ENCODE measurements at places on chromosomes 6 and 20.

GRCh38 chr6:43966853-43967718 is 160.2 kb downstream of the MRPL14 start:
- DNase-seq: no peak

DNA sequence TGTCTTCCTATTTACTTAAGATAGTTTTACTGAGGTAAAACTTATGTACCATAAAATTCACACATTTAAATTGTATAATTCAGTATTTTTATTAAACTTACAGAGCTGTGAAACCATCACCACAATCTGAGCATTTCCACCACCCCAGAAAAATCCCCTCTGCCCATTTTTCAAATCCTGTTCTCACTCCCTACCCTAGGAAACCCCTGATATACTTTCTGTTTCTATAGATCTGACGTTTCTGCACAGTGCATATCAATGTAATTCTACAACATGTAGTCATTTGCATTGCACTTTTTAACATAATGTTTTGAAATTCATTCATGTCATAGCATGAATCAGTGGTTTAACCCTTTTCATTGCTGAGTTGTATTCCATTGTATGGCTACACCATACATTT is 96.7 kb upstream of the OPRM1 start:
- DNase-seq: no peak

GRCh38 chr20:47311967-47312681 is 44.4 kb downstream of the ZMYND8 start:
- DNase-seq: no peak

DNA sequence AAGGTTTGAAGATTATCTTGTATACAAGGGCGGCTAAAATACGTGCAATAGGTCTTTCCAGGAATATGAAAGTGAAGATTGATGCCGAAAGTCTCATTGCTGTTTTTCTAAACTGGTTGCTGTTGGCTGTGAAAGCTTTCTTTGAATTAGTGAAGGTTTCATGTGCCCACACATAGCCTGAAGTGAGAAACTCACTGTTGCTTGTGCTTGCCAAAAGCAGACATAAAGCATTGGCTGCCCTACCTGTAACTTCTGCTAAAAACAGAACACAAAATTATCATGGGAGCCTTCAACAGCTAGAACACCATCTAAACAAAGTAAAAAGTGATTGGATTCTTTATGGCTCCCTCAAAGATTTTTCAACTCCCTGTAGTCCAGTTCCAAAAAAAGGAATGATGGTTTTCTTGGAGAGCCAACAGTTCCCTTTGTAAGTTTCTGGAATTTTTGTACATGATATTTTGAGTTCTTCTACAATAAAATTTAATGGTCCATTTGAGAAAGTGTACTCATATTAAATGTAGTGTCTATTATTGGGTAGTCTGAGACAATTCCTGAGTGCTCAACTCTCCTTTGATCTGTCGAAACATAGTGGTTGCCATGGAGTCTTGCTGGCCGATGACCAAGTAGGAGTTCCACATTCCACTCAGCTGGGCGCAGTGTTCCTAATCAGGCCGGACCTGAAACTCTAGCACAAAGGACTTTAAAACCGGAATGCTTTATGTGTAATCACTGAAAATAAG is 68.5 kb downstream of the PLEKHG1 start:
- peak; percentile 98 for DNase-seq

- DNase-seq: no peak
Measured at GRCh38 chr20:63167918-63168520, 47.9 kb downstream of the YTHDF1 start.

GRCh38 chr6:139482287-139482686 is 107.8 kb upstream of the CITED2 start:
- DNase-seq: no peak

DNA sequence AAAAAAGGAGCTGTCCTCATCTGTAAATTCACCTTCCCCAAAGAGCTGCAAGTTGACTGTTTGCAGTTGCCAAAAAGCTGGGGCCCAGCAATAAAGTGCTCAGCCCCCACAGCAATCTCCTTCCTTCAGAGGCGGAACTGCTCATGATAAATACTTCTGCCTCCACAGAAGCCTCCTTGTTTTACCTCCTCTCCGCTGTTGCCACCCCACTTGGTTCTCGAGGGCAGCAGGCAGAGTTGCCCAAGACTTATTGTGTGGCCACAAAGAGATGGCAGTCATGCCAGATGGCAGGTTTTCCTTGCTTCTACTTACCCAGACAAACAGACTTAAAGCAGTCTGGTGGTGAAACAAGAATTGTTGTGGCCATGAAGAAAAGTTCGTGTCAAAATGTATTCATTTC is 66.3 kb downstream of the SLX4IP start:
- no peak for DNase-seq

- DNase-seq: no peak
Measured at GRCh38 chr20:64110411-64111068, 3.2 kb upstream of the NPBWR2 start.

GRCh38 chr6:10407018-10407673 is 7.7 kb downstream of the TFAP2A start:
- no peak for DNase-seq

DNA sequence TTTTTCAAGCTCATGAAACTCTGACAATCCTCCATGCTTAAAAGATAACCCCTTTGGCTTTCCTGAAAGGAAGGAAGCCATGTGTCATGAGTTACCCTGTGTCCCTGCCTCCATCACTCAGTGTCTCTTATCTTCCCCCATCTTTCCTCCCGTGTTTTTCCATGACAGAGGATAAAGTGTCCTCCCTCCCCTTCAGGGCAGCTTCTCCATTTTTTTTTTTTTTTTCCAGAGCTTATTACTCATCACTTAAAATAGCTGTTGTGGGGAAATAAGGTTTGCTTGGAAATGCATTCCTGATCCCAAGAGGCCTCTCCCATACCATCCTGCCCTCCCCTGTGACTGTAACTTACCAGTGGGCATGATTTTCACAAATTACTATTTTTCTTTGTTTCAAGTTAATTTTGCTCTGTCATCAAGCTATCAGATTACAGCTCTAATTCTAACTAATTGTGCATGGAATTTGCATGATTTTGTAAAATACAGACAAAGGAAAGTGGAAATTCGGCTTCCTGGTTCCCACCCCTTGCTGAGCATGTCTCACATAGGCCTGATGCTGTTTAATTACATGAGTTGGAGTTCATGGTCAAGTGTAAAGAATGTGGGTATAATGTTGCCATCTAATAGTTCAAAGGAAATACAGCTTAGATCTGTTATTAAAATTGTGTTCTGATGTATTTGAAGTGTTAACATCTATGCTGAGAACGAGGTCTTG is 614.5 kb upstream of the FLRT3 start:
- DNase-seq: no peak

- no peak for DNase-seq
Measured at GRCh38 chr6:116267836-116268588, 11.7 kb downstream of the TSPYL1 start.

DNA sequence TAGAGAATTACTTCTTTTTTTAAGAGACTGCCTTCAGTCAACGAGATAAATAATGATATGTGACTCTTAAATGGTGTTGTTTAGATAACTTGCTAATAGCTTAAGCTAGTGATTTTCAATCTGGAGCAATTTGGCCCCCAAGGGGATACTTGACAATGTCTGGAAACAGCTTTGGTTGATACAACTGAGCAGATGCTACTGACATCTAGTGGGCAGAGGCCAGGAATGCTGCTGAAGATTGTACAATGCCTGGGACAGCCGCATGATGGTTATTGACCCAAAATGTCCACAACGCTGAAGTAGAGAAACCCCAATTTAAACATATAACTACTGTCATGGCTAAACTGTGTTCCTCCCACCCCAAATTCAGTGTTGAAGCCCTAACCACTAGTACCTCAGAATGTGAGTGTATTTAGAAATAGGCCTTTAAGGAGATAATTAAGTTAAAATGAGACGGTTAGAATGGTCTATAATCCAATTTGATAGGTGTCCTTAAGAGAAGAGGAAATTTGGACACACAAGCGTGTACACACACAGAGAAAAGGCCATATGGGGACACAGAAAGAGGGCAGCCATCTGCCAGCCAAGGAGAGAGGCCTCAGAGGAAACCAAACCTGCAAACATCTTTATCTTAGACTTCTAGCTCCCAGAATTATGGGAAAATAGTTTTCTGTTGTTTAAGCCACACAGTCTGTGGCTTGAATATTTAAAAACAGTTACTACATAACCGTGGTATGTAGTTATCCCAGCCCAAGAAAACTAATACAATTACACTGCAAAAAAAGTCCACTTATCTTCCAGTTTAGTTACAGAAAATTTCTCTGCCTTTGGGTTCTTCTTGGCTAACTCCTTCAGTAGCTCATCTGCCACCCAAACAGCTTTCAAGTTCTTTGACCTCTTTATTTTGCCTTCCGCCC is 22.2 kb downstream of the RWDD2A start:
- peak; percentile 69 for DNase-seq

DNA sequence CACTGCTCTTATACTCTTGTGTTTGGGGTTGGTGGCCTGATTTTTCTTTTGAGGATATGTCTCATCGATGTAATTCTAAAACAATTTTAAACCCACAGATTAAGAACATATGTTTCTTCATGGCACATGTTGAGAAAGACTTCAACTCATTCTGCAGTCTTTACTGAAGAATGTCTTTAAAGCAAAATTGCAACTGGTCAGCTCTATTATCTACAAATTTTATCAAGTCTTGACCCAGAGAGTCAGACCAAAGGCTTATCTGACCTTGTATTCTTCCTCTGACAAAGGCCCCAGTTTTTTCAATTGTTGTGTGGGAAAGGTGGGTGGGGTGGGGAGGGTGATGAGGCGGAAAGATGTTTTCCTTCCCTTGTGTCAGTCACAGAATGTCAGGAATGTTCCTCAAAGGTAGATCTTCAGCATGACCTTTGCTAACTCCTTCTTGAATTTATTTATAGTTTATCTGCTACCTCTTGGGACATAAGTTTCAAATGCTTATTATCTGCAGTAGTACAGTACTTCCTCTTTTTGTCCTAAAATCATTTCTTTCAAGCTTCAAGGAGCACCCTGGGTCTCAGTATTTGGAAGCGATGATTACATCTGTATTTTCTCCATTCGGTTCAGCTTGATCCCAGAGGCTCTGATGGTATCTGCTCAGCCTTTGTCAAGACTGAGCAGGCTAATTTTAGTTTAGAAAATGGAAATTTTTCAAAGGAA is 63.2 kb upstream of the TIAM2 start:
- no peak for DNase-seq

- peak; percentile 66 for DNase-seq
Measured at GRCh38 chr20:20864351-20865096, 152.1 kb upstream of the RALGAPA2 start.

DNA sequence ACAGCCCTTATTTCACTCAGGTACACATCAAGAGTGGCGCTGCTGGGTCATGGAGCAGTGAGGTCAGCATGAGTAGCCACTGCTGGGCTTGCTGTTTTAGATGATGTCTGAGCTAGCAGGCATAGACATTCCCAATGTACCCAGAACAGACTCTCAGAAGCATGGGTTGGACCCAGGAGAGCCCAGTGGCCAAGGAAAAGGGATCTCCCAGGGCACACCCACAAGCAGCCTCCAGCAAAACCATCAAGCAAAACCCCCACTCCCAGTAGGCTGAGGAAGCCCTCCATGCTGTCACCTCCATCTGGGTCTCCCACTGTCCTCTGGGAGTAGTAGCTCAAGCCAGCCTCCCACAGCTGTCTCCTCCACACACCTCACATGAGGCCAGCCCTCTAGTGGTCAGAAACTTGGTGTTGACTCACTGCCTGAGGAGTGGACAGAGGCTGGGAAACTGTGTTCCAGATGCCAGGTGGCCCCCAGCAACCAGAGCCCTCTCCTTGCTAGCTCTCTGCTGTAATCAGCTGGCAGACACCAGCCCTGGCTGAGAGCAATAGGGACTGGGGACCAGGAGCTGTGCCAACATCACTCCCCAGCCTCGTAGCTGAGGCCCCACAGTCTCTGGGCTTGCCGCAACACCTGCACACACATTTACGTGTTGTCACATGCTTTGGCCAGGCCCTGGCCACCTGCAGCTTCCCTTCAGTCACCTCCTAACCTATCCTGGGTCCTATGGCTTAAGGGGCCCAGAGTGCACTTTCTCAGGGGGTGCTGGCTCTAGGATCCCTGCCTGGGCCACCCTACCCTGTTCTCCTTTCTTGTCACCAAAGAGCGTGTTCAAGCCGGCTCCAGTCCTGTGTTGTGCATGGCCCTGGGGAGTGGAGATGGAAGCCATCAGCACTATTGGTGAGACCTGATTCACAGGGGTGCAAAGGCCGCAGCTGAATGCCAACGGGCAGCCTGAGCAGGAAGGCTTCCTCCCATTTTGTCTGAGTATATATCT is 1.9 kb upstream of the AP5S1 start:
- peak; percentile 90 for DNase-seq

DNA sequence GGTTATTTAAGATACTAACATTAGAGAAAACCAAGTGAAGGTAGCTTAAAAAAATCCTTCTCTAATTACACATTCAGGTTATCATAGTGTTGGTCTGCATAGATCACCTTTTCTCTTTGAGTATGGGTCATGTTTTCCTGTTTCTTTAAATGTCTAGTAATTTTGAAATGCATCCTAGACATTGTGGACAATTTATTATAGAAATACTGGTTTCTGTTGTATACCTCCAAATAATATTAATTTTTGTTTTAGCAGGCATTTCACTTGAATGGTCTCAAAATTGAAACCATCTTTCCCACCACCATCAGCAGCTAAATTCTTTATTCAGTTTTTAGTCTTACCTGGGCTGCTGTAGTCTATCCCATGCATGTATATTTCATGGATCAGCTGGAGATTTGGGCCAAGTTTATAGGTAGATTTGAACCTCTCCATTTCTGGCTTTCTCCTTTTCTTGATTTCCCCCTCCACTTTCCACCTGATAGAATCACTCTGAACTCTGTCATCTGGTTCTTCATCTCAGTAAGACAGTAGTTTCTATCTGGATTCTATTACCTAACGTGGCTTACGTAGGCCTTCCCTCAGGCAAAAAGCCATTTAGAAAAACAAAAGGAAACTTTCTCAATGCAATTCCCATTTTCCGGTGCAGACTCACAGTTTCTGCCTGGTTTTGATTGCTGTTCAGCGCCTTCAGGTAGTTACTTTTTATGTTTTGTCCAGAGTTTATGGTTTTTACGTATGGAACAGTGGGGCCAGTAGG is 52.3 kb downstream of the ZFAND3 start:
- no peak for DNase-seq

DNA sequence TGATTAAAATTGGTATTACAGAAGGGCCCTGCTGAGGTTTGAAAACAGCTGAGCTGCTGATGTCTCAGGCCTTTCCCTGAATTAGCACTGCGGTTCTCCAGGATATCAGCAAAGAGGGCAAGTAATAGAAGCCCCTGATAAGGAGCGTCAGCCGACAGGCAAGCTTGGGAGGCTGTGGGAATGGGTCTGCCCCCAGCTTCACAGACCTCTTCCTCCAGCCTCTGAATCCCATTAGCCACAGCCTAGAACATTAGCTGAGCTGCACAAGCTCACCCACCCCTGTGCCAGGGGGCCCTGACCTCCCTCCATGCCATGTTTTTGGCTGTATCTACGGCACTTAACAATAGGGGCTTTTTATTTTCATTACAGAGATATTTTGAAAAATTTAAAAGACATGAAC is 59.9 kb downstream of the VAPB start:
- DNase-seq: no peak
